SJCRH30 (cell line): ENCODE measurements at places on chromosomes 2 and 18. TPM values are rescaled to one million over a fixed set of nuclear protein-coding genes. Genes with fewer than 3 reads are reported as not detected.

GALR1 gene
- not detected in 2 replicates for total RNA-seq

RESP18 gene
- total RNA-seq = not detected in 2 replicates

GRCh38 chr2:67878743-67879142 lies 184.1 kb downstream of the C1D start:
- DNase-seq = no peak

DNA sequence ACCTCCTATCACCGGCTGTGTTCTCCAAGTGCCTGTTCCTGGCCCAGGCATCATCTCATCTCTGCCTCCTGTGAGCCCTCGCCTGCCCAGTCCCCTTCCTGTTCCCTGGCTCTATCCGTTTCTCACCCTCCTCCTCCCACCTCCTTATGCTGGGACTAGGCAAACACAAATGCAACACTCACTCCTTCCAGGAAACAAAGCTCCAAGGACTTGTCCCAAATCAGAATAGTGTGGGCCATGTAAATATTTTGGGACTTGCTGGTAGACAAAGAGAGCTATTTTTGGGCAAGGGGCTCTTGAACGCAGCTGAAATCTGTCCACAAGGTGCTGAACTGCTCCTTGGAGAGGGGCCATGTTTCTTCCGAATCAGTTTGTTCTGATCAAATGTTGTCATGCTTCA lies 25.3 kb downstream of the MBP start:
- DNase-seq = no peak

GRCh38 chr2:181575024-181575649 lies 81.8 kb downstream of the CERKL start:
- no peak for DNase-seq

DNA sequence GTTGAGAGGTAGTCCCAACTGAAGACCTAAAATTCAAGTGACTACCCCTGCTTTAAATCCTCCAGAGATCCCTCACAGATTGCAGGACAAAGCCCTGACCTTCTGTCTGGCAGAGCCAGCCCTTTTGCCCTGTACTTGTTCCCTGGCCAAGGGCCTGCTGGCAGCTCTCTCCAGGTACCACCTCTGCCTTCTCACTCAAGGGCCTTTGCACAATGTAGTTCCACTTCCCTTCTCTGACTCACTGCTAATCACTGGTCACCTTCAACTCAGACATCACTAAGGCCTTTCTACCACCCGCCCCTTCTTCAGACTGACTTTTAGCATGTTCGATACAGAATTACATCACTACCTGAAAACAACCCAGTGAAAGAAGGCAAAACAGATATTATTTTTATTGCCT lies 411.0 kb downstream of the TMEM182 start:
- no peak for DNase-seq

GRCh38 chr2:231642631-231643494 lies 50.2 kb downstream of the TEX44 start:
- peak; percentile 87 for DNase-seq

- DNase-seq = no peak
Observed at GRCh38 chr2:132668189-132668823, 1.7 kb downstream of the LYPD1 start.

GRCh38 chr2:218262237-218262600 lies 1.4 kb downstream of the GPBAR1 start:
- DNase-seq = no peak

GRCh38 chr2:132037527-132038178 lies 124.1 kb downstream of the ANKRD30BL start:
- DNase-seq = no peak
